NCI-H2029 (cell line): ENCODE measurements at places on chromosomes 1 and 21.

DNA sequence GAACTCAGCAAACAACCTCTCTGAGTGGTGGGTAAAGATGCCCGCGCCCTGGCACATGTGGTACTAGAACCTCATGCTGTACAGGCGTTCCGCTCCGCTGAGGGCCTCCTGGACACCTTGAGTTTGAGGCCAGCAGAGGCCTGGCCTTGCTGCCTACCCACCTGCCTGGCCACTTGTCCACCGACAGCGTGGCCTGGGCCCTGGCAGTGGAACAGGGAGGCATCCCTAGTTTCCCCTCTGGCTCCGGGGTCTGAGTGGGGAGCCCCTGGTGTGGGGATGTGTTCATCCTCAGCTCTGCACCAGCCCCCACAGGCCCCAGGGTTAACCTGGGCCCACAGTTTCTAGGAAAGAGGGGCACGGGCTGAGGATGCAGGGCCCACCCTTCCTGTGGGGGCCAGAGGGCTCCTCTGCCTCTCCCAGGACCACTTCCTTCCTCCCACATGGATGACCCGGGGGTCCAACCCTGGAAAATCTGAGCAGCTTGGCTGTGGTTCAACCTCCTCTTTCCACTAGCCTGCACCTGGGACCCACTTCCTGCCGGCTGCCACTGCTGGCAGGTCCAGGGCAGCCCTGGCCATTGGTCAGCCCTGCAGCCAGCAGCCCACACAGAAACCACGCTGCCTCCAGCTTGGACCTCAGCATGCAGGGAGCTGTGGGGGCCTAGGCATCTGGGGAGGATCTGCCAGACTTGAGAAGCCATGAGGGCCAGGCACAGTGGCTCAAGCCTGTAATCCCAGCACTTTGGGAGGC, 53.3 kb upstream of the COL18A1 start:
- no peak for DNase-seq

GRCh38 chr1:16286122-16286521, 49.1 kb upstream of the CPLANE2 start:
- no peak for DNase-seq

GRCh38 chr1:22540337-22540736, 23.0 kb upstream of the EPHA8 start:
- DNase-seq: no peak

GRCh38 chr1:54359393-54360162, 46.6 kb downstream of the SSBP3 start:
- DNase-seq: no peak

DNA sequence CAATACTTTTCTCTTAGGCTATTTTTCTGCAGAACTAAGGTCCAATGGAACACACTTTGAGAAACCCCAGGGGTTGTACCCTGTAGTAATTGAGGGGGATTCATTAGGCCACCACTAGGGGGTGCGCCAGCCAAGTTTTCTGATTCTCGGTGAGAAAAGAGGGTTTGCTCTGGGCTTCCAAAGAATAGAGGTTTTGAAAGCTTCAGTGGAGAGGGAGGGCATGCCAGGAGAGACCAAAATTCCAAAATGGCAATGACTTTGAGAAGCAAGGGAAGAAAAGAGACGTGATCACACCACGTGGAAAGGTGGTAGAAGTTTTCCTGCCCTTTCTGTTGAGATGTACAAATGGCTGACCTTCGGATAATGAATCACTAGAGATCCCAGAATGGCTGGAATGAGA, 323.3 kb downstream of the RPS6KC1 start:
- peak; percentile 45 for DNase-seq

DNA sequence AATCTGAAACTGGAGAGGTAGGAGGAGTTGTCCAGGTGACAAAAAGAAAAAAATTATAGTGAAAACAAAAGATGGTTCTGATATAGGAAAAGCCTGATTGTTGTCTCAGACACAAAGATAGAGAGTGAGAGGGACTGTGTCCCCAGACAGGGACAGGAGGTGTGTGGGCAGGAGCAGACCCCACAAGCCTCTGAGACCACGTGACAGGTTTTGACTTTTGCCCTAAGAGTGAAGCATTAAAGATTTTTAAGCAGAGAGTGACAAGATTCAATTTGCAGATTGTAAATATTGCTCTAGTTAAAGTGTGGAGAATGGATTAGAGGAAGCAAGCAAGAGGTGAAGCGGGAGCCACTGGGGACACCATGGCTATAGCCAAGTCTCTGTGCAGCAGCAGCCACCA, 10.4 kb downstream of the PRR9 start:
- DNase-seq: no peak

- DNase-seq: no peak
These were observed 10.9 kb downstream of the LRRC71 start for GRCh38 chr1:156931211-156931952.

DNA sequence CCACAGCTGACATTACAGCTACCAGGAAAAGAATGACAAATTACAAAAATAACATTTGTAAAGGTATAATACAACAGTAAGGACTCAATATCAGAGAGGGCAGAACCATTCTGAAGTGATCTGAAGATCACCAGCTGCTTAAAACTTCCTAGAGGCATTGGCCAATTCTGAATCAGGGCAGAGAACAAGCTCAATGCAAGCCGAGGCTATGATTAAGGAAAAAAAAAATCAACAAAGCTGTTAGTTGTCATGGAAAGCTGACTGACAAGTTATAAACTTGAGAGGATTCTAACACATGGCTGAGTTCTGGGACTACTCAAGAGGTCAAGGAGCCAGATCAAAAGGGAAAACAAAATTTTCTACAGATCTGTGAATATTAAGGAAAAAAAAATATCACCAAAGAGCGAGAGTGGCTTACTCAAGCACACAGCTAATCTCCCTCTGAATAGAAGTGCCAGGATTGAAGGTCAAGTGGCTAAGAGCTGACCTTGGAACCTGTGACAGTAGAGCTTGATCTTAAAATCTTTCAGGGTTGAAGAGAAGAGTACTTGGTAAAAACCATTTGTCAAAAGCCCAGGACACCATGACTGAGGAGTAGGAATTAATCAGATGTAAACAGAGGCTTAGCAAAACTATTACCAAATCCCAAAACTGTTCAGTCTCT, 383.4 kb downstream of the USP25 start:
- no peak for DNase-seq

- DNase-seq: no peak
These were observed 10.7 kb downstream of the NEK7 start for GRCh38 chr1:198167436-198167934.
